Esophagus squamous epithelium (tissue), 5 donors: ENCODE measurements at places on chromosomes 1 and 21.

- DNase-seq = no peak
These were observed 103.1 kb downstream of the MRPS6 start for GRCh38 chr21:34176448-34176847.

DNA sequence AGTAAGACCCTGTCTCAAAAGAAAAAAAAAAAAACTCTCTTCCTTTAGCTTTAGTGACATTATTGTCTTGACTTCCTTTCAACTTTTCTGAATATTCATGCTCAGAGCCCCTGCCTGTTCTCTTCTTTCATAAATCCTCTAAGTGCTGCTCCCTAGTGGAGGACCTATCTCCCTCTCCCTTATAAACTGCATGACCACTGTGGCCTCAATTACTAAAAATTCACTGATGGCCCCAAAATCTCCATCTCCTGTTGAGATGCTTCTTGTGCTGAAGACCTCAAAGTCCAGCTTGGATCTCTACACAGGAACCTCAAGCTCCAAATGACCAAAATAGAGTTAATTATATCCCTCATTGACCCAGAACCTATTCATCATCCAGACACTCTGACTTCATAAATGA is 7.8 kb downstream of the ITLN1 start:
- DNase-seq = no peak

- no peak for DNase-seq
These were observed 5.5 kb downstream of the NCAM2 start for GRCh38 chr21:21003701-21004100.

DNA sequence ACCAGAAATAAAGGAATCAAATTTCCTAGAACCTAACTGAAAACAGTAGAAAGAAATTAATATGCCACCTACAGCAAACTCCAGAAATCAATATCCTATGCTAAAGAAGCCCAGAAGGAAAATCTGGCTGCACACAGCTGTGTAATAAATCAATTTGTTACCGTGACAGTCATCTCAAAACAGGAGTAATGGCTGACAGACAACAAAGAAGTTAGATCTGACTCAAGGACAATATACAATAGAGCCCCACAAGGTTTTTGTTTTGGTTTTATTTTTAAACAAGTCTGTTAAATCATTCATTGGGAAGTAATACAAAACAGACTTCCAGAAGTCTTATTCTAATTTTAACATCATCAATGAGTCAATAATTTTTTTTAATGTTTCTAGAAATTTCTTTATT is 168.4 kb downstream of the RERE start:
- no peak for DNase-seq

- DNase-seq = no peak
These were observed 1.1 kb upstream of the ESPN start for GRCh38 chr1:6423321-6423999.

- no peak for DNase-seq
These were observed 95.1 kb downstream of the ST3GAL3 start for GRCh38 chr1:43802356-43802980.
